ENCODE measurements at places on chromosomes 3 and 15.
A peak's percentile ranks its signal among the peaks of the same experiment; 100 is the strongest.

DNA sequence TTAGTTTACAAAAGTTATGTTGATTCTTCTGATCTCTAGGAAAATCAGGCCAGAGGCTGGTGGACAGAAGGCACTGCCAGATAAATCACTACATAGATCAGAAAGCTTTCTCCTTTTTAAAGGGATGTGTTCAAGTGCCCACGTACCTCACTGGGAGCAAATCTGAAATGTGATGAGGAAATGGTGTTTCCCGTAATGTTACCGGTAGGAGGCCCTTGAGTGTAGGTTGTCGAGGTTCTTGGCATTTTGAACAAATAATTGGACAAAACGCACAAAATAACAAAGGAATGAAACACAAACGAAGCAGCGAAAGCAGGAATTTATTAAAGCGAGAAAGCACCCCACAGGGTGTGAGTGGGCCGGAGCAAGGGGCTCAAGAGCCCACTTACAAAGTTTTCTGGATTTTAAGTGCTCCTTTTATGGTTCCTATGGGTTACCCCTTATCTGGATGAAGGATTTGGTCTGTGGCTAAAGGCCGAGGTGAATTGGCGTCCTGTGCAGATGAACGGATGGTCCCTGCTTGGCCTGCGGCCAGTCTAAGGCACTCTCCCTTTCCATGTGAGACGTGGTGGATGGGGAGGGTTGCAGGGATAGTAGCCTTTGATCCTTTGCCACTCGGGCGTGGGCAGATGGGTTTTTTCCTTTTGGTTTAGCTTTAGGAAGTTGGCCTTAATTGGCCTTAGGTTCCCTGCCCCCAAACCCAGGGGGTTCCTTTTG is 1.0 kb downstream of the SNX1 start:
- peak; percentile 11 for DNase-seq

DNA sequence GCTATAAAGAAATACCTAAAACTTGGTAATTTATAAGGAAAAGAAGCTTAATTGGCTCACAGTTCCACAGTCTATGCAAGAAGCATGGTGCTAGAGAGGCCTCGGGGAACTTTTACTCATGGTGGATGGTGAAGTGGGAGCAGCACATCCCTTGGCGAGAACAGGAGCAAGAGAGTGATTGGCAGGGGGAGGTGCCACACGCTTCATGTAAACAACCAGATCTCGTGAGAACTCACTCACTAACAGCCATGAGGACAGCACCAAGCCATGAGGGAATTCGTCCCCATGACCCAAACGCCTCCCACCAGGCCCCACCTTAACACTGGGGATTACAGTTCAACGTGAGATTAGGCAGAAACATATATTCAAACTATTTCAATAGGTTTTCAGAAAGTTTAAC is 28.0 kb downstream of the GABRB3 start:
- DNase-seq: no peak

- DNase-seq: no peak
These were observed 65.4 kb upstream of the SEC61A1 start for GRCh38 chr3:127986803-127987202.

DNA sequence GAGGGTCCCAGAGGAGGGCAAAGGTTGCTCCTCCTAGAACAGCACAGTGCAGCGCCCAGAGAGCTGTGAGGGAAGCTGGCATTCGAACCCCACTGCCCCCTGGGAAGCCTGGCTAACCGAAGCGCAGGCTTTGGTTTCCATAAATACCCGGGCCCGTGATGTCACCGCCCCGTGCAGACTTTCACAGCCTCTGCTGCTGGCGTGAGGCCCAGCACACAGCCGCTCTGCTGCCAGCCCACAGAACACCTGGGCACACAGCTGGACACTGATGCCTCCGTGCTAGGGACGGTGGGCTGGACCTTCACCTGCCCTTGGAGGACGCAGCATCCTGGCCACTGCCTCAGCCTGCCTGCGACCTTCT is 1.0 kb downstream of the IQSEC1 start:
- DNase-seq: no peak

- DNase-seq: peak; percentile 10
These were observed 827 bp downstream of the PLCB2 start for GRCh38 chr15:40306908-40307307.

GRCh38 chr3:136835813-136836510 is 17.0 kb downstream of the SLC35G2 start:
- no peak for DNase-seq

- peak; percentile 45 for DNase-seq
These were observed 257.9 kb downstream of the UACA start for GRCh38 chr15:70505411-70505919.

DNA sequence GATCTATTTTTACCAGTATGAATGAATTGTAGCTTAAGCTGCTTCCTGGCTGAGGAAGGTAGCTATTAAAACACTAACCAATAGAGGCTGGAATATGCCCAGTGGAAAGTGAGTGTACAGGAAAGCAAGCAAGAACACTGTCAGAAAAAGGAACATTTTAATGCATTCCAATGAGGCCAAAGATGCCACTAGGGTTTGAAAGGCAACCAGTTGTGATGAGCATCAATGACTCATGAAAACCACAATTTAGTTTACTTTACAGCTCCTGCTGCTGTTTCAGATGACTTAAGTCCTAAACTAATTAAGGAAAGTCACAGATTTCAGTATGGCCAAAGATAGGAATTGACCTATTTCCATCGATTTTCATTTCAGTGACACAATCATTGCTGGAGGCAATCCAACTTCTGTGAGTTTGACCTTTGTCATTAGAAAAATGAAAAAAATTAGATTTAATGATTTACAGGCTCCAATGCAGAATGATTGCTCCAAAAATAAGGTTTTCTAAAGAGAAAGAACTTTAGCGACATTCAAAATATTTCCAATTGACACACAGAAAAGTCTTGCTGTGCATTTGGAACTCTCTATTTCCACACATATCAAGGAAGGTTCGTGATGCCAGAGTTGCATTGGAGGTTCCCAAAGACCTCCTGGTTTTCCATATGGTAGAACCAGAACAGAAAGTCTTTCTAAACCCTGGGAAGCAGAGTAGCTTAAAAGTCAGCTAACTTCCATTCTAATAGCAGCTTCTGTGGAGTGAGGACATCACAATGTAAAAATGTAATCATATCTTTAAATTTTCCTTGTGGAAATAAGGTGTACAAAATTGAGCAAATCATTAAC is 103.0 kb downstream of the SUCNR1 start:
- DNase-seq: no peak

DNA sequence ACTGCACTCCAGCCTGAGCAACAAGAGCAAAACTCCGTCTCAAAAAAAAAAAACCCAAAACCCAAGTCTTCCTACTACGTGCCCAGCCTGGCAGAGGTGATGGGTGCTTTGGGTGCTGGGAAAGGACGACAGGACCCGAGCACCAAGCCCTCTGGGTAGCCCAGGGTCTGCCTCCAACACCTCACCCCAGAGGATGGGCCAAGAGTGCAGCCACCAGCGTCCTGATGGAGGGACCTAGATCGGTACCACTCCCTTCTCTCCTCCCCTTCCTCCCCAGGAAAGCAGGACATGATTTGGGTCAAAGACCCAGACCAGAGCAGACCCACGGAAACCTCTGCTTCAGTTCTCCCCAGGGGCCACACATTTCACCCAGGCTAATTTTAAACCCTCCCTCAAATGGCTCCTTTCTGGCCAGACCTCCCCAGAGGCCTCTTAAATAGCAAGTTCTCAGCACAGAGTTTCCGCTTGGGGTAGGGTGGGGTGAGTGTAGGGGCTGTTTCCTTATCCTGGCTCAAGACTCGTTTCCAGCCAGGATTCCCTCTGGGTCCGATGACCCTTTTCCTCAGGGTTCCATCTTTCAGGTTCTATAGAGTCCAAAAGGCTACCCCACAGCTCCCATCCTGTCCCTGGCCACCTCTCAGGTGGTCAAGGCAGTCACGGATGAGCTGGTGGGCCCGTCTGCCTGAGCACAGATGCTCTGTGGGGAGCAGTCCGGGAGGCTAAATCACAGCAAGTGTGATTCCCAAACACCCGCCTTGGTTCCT is 20.5 kb downstream of the RBPMS2 start:
- DNase-seq: no peak

DNA sequence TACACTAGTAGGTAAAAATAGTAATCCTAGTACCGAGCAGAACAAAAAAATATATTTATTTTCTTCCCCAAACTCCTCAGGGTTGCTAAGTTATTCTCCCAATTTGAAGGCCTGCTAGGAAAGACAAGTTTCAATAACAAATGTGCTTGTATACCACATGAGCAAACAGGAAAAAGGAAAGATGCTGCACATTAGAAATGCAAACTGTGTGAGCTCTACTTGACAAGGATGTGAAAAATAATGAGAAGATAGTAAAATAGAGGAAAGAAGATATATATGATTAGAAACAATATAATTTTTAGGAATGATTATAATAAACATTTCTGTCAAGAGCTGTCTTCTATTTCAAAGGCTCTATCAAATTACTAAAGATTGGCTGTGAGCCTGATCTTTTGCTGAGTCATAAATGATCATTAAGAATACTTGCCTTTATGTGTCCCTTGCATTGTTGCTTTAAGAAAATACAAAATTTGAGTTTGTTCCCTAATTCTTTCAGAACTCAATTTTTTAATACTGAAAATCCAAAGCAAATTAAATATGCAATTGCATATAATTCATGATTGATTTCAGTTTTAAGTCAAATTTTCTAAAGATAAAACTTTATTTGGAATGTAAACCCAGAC is 174.2 kb downstream of the NEK10 start:
- DNase-seq: no peak

DNA sequence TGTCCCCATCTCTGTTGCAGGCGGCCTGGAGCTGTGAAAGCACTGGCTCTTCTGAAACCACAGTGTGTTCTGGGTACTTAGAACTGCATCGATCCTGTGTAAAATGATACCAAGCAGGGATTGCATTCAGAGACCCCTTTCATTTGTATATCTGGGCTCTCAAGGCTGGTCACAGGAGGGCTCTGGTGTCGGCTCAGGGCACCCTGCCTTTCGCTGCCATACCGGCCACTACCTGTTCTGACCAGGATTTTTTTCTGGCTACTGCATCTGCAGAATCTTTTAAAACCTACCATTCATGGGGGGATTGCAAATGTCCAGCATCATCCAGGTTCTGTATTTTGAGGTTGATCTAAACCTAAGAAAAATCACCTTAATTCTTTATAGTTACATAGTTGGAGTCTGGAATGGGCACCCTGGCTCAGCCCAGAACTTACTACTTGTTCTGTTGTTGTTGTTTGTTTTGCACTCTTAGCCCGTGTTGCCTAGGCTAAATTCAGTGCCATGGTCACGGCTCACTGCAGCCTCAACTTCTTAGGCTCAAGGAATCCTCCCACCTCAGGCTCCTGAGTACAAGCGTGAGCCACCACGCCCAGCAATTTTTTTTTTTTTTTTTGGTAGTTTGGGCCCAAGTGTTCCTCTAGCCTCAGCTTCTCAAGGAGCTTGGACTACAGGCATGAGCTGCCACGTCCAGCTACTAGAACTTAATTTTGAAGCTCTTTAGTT is 52.7 kb downstream of the TRIM71 start:
- no peak for DNase-seq

GRCh38 chr15:31262143-31262530 is 64.5 kb upstream of the KLF13 start:
- no peak for DNase-seq

DNA sequence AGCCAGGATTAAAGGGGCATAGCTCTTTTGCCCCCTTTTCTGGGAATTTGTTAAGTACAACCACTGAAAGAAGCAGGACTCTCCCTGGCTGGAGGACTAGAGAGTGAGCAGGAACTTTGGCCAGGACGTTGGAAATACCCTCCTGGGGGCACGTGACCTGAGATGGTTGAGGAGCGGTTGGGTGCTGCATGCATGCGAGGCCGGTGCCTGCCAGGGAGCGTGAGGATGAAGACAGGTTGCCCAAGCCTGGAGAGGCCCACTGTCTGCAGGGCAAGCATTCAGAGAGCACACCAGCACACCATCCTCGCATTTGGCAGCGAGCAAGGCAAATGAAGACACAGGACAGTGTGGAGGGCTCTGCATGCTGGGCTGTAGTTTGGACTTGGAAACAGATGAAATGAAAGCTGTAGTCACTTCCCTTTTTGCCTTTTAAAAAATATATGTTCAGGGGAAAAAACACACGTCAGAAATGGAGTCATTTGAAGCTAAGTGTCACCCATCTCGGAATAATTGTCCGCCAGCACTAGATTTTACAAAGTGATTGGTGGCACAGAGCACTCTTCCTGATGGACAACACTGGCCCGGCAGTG is 217.6 kb downstream of the SLCO3A1 start:
- DNase-seq: no peak

GRCh38 chr3:46897829-46898320 is 20.4 kb downstream of the PTH1R start:
- DNase-seq: no peak
